ENCODE measurements at places on chromosomes 16 and 17.

GRCh38 chr16:20004931-20005330, 68.8 kb downstream of the GPR139 start:
- no peak for DNase-seq

DNA sequence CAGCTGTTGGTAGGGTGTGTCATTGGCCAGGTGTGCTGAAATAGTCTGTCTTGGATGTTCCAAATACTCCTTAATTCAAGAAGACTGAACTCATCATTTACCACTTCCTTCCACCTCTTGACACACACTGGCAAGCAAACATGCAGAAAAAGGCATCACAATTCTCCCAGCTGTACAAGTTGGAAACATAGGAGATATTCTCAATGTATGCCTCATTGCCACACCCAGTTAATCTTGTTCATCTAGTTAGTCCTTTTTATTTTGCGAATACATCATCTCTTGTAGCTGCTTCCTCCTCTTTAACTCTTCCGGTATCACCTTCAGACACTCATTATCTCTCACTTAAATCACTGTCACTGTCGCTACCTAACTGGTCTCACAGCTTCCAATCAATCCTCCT, 75.1 kb upstream of the GOT2 start:
- DNase-seq, result no peak

DNA sequence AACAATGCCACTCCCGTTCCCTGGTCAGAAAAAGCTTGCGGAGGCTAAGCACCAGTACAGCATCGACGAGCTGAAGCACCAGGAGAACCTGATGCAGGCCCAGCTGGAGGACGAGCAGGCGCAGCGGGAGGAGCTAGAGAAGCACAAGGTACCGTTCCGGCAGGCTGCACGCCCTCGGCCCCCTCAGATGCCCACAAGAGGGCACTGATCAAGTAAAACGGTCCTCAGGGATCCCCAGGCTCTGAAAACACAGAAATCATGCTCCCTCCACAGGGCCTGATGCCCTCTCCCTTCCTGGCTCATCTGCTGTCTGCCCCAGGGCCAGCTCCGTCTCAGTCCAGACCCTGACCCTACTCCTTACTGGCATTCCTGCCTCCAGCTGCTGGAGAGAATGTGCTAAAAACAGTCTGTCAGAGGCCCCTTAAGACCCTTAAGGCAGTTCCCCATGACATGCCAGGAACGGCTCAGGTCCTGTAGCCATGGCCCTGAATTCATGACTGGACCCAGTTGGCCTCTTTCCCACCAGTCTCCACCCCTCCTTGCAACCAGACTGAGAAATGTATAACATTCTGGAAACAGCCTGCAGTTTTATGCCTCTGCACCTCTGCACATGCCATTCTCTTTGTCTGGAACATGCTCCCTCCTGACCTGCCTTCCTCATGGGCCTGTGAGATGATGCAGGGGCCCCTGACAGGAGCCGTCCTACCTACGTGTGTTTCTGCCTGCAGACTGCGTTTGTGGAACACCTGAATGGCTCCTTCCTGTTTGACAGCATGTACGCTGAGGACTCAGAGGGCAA, 21.8 kb downstream of the DRC3 start:
- peak; percentile 30 for DNase-seq

DNA sequence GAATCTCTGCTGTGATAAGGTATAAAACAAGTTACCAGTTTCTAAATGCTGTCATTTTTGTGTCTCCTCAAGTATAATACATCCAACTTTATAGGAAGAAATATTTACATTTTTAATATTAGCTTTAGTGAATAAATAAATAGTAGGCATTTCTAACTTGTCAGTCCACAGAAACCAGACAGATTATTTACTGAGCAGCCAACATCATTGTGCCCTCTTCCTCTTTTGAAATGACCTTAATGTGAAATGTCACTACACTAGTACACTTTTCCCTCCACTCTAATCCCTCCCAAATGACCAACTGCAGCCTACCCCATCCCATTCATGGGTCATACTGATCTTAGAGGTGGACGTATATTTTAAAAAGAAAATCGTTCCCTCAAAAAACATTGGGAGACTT, 9.2 kb downstream of the STXBP4 start:
- DNase-seq, result no peak

- DNase-seq, result no peak
Observed at GRCh38 chr16:1791943-1792812, 1.3 kb downstream of the IGFALS start.

DNA sequence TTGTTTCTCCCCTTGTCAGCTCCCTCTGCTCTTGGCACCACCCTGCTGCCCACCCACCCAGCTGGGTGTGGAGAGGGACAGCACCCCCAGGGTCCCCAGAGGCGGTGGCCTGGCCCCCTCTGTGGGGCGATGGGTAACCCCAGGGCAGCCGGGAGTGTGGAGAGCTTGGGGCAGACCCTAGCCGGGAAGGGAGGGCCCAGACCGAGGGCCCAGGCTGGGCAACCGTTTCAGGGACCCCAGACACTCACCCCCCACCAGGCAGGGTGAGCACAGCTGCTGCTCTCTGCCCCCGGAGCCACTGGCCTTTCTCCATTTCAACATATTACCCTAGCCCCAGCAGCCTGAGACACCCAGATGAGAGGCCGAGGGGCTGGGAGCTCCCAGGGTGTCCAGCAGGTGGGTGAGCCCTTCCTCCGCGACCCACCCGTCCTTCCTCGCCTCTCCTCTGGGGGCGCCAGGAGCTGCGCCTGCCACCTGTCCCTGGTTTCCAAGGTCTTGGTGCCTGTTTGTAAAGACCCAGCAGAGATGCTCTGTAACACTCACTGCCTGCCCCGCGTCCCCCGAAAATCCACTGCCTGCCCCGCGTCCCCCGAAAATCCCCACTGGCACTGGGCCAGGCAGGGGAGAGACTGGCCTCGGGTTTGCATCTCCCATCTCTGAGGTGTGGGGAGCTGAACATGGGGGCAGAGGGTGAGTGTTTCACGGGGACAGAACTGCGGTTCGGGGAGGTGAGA, 45.4 kb downstream of the BAHCC1 start:
- peak; percentile 79 for DNase-seq

- DNase-seq, result peak; percentile 88
Observed at GRCh38 chr16:84600343-84601229, 17.3 kb downstream of the COTL1 start.

DNA sequence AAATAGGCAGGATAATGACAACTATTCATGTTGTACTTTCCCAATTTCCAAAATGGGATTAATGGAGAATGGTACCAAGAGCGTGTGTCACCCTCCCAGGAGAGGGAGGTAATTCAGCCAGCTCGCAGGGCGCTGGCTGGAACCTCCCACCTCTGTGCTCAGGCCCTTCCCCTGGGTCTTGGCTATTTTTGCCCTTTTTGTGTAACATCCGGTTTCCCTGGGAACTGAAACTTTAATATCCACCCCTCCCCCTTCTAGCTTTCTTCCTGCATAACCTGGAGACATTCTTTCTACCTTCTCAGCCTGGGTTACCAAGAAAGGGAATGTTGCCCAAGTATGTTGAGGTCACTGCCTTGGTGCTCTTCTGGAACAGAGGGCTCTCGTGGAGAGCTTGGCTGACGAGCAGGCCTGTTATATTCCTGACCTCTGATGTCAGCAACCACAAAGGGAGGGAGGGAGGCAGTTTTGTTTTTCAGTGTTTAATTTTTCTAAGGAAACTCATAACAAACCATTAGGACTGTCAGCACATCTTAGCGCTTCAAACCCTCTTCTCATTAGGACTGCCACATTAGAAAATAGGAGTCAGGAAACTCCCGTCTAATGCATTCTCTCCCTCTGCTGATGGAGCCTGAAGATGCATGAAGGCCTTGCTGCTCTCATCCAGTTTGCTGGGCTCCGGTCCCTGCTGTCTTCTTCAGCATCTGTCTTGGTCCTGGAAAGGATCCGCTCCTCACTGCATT, 25.6 kb downstream of the ITGB3 start:
- DNase-seq, result peak; percentile 72

- DNase-seq, result no peak
Observed at GRCh38 chr17:39138431-39139160, 12.8 kb downstream of the PLXDC1 start.

- DNase-seq, result no peak
Observed at GRCh38 chr16:47276522-47276921, 132.8 kb upstream of the NETO2 start.

DNA sequence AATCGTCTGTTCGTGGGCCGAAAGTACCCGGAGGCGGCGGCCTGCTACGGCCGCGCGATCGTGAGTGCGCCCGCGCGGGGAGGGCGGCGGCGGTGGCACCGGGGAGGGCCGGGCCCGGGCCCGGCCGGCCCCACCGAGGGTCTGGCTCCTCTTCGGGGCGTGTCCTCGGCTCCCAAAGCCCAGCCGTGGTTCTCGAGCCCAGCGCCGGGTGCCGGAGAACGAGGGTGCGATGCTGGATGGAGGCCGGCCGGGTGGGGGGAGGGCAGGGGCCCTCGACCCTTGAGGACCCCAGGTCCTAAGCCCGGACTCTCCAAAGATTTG, 375 bp downstream of the STUB1 start:
- no peak for DNase-seq

DNA sequence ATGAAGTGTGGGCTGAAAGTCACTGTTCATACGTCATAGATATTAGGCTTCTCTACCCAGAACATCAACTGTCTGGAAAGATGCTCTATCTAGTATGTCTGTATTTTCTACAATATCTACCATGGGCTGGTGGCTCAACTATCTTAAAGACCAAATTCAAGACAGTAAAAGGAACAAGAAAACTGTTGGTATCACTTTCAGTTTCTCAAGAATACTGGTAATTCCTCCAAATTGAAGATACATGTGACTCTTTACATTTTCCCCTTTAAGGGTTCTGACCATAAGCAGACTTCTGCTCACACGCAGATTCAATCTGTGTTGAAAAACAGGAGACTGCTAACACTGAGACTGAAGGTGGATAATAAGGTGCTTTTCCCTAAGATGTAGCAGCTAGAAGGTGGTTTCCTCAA, 24.2 kb downstream of the XPO6 start:
- DNase-seq, result peak; percentile 45

- DNase-seq, result no peak
Observed at GRCh38 chr17:60110586-60110985, 31.9 kb upstream of the HEATR6 start.

GRCh38 chr17:17929655-17930380, 42.4 kb downstream of the TOM1L2 start:
- no peak for DNase-seq

DNA sequence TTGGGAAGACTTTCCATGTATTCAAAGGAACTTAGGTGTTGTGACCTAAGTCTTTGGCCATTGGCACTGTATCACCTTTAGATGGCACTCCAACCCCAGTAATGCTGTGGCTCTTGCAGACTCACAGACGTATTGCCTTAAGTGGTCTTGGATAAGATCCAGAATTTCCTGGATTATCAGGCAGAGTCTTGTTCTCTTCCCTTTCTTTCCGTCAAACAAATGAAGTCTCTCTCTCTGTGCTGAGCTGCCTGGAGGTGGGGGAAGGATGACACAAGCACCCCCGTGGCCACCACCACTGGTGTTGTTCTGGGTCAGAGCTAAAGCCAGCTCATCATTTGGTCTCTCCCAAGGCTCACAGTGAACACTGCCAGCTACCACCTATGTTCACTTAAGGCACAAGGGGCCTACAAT, 789.9 kb upstream of the KIF2B start:
- DNase-seq, result peak; percentile 43

- no peak for DNase-seq
Observed at GRCh38 chr16:58211846-58212245, 13.9 kb upstream of the CSNK2A2 start.

- DNase-seq, result no peak
Observed at GRCh38 chr16:79899316-79899715, 298.8 kb upstream of the MAF start.

GRCh38 chr17:310111-311010, 42.2 kb downstream of the RPH3AL start:
- DNase-seq, result no peak

DNA sequence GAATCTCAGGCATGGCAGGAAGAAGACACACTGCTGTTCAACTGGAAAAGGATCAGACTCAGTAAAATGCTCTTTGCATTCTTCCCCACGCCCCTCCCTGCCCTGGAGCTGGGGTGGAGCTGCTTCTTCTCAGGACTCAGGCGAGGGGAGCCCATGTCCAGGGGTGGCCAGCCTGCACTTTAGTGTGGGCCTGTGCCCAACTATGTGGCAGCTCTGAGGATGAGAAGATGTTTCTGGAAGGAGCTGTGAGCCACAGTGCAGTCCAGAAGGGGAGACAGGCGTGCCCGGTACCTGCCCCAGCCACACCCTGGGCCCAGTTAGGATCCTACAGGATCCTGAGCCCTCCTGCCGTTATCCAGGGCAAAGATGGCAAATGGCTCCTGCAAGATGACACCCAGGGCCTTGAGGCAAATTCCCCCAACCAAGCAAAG, 120.3 kb downstream of the ANKRD11 start:
- no peak for DNase-seq

- no peak for DNase-seq
Observed at GRCh38 chr16:70444249-70445063, 5.6 kb upstream of the ST3GAL2 start.

- DNase-seq, result peak; percentile 77
Observed at GRCh38 chr16:1723450-1724147, 17.6 kb downstream of the MAPK8IP3 start.

- no peak for DNase-seq
Observed at GRCh38 chr17:45003877-45004276, 35.8 kb upstream of the C1QL1 start.

DNA sequence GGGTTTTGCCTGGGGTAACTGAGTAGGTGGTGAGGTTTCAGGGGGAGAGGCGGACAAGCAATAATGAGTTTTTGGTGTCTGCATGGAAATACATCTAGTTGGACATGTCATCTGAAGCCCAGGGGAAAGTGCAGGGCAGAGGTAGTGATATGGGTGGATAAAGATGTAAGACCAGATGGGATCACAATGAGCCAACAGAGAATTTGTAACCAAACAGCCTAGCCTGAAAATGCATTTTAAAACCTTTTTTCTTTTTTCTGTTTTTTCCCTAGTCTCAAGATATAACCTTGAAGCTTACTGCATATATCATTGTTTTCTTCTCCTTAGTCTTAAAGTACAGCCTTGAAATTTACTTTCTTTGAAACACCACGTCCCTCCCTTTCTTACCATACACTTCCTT, 3.7 kb upstream of the ZNF19 start:
- no peak for DNase-seq

DNA sequence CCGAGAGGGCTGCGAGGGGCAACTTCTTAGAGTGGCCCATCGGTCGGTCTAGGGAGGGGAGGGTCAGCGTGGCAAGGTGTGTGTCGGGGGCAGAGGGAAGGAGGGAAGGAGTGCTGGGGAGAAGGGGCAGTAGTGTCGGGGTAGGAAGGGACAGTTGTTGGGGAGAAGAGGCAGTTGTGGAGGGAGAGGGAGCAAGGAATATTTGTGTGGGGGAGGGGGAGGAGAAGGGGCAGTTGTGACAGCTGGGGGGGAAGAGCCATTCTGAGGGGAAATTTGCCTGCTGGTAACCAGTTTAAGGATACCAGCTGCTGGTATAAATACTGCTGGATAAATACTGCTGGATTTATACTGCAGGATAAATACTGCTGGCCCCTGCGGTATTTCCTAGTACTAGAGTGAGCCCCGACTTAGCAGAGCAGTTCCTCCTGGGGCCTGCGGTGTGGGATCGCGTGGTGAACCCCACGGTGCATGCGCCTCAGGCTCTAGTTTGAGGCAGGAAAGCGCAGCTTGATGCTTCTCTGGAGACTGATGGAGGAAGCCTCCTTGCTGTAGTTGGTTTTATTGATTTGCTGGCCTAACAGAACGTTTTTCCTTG, 309 bp downstream of the DNAH2 start:
- no peak for DNase-seq

All from NAMALWA (cell line).